ENCODE measurements at places on chromosomes 1 and 21.

DNA sequence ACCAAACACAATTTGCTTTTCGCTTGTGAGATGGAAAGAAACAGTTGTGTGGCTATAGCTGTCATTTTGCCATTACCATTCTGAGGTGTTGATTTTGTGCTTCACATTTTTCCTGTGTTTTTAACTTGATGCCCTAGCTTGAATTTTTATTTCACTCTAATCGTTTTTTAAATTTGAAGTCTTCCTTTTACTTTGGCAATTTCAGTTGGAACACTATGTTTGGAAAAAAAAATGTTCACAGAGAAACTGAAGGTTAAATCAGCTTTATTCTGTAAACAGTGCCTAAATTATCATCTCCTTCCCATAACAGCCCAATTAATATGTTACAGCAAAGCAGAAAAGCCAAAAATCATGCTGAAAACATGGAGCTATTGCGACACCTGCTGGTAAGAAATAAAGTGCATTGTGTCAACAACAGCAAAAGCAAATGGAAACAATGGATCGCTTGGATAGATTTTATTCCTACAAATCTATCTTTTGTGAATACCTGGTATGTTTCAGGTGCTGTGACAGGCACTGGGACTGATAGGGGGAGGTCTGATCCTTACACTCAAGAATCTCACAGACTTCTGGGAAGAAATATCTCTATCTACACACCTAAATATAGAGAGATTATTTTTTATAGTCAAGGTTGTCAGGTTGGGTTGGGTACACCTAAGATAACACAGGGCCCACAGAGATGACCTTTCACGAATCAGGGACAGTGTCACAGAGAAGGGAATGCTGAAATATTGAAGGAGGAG is 16.2 kb upstream of the ERICH3 start:
- peak; percentile 68 for DNase-seq

DNA sequence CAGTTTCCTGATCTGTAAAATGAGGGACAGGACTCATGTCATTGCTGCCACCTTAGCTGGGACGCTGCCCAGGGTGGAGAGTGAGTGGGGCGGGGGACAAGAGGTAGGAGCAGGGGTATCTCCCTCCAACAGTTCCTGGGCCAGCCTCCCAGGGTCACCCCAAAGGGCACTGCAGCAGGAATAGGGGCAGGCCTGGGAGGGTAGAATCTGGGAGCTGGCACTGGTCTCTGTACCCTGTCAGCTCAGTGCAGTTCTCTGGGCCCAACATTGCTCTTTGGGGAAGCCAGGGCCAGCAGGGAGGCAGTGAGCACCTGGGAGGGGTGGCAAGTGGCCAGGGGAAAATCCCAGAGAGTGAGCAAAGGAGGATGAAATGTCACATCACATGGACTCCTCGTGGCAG is 55.8 kb downstream of the ELK4 start:
- no peak for DNase-seq

DNA sequence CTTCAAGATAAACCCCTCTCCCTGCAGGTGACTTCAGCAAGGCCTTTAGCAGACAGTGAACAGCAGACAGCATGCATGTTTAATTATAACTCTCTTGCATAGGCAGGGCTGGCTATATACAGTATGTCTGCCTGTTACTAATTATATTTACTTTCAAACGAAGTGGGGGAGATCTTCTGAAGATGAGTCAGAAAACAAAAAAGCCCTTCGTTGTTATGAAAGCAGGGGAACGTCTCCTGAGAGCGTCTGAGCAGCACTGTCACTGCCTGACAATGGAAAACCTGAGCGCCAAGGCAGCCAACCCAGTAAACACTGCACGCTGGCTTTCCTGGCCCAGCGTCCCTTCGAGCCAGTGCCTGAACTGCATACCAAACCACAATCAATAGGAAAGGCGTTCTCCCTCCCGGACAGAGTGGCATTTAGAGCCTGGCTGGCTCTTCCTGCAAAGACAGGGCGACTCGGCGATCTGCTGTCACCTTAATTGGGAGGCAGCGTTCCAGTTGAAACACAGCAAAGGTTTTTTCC is 54.1 kb downstream of the TOMM20 start:
- peak; percentile 32 for DNase-seq

GRCh38 chr1:61221642-61222041 is 139.3 kb downstream of the NFIA start:
- DNase-seq, result no peak

- DNase-seq, result peak; percentile 88
Observed at GRCh38 chr1:201678264-201679101, 139.6 kb downstream of the NAV1 start.

- no peak for DNase-seq
Observed at GRCh38 chr1:230713915-230714764, at the start of gene AGT. Gene AGT, minus strand, starts transcription at chr1:230714122. Its CDS starts 3,299 bp downstream, at chr1:230710823.

DNA sequence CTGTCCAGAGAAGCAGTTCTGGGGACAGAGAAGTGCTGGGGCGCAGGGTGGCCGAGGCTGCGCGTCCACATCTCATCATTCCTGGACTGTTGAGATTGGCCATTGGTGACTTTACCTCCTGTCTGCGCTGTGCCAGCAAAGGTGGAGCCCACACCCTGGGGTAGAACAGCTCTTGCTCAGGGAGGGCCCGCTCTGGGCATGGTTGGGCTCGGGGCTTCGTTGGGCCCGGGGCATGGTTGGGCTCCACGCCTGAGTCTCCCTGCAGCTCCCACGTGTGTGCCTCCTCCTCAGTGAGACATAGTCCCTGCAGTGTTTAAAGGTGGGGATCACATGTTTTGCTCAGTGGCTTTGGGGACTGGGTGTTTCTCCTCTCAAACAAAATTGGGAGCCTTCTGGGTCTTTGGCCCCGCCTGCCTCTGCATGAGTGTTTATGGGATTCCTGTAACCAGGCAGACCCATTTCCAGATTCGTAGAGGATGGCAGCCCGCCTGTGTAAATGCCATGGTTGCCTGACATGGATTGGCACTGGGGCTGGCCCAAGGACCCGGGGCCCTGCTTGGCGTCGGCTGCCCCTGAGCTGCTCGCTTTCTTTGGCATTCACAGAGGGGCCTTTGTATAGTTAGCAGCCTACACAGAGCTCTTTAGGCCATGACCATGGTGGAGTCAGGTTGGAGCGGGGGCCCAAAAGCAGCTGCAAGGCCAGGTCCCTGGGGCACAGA is 104.6 kb downstream of the TLR5 start:
- no peak for DNase-seq

Measured in NCI-H524 (cell line).